ENCODE measurements at places on chromosomes 12 and 14.

DNA sequence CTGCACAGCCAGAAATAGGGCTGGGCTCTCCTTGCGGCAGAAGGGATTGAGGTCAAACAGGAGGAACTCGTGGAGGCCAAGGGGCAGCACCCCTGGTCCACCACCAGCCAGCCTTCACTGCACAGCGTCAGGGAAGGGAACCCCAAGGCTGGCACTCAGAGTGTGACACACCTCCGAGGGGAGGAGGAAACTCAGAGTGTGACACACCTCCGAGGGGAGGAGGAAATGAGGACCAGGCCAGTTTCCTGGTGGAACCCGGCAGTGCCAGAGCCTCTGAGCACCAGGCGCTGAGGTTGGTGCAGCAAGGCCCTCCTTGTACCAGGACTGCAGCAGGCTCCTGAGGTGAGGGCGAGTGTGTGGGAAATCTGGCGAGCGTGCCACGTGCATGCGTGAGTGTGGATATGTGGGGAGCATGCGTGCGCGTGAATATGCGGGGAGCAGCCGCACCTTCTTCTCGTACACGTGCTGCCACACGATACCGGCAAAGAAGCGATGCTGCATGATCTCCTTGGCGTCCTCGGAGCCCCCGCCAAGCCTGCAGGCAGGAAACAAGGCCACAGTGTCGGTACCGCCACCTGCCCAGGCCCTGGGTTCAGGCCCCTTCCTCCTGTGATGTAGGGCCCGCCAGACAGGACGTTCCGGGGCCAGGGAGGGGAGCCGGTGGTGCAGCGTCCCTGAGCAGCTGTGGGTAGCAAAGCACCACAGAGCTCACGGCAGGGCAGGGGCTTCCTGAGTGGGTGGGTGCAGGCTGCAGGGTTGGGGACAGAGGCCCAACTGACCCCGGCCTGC is 19.2 kb downstream of the SIVA1 start:
- DNase-seq: no peak

DNA sequence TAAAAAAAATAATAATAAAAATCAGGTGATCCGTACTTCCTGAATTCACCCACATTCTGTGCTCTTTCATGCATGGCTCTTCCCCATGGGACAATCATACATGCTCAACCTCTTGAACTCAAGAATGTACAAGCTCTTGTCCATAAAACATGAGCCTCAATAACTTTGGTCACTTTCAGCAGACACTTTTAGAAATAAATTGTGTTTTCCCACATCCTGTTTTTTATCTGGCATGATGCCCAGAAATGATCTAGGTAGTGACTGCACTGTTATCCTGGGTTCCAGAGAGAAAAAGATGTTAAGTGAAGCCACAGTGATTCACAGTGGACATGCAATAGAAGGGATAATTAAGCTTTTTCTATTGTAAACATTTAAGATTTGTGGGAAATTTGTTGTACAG is 537.6 kb upstream of the TMEM132C start:
- no peak for DNase-seq

GRCh38 chr12:56873382-56873781 is 60.8 kb downstream of the SDR9C7 start:
- DNase-seq: no peak

DNA sequence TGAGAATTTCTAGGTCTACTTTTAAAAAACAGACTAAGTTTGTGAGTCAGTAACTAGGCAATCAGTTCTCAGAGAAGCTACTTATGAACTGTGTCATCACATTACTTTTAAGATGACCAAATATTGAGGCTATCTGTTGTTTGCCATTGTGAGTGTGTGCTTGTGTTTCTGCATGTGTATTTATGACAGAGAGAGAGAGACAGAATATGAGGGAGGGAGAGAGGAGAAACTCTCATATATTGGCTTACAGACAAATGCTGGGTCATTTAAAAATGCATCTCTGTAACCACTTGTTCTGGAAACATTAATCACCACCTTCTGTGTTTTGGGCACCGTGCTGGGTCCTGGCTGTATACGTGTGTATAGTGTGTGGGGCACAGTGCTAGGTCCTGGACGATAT is 161.5 kb upstream of the FRMD6 start:
- no peak for DNase-seq

GRCh38 chr14:31977001-31977556 is 100.0 kb upstream of the ARHGAP5 start:
- no peak for DNase-seq

GRCh38 chr12:7512553-7512952 is 9.0 kb upstream of the CD163 start:
- DNase-seq: no peak

DNA sequence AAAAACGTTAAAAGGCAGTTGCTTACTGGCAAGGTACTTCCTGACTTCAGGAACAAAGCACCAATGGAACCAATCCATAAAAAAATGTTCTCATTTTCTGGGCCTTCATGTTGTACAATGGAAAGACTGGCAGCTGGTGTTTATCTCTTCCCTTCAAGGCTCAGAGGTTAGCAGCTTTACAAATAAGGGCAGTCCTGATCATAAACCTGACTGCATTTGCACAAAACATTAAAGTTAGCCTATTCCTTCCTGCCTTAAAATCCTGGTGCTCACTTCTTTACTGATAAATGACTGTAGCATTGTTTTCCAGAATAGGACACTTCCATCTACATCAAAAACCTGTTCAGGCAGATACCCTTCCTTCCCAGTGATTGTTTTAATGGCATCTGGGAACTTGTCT is 19.2 kb downstream of the IL26 start:
- no peak for DNase-seq

GRCh38 chr12:89084751-89085150 is 267.6 kb downstream of the DUSP6 start:
- no peak for DNase-seq

DNA sequence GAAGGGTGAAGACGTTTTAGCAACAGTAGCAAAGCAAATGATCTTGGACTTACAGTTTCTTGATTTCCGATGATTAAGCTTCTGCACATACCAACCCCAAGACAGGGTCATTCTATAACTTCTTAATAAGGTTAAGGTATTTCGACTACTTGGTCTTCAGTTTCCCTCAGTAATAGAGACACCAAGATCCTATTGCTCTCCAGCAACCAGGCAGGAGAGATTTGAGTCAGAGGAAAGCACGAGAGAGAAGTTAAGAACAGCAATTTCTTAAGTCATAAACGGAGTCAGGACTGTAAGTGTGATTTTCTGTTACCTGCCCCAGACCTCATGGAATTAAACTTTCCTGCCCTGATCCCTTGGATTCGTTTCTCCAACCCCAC is 215.6 kb downstream of the TTC8 start:
- no peak for DNase-seq

GRCh38 chr12:75959506-75959905 is 72.1 kb downstream of the PHLDA1 start:
- DNase-seq: no peak

DNA sequence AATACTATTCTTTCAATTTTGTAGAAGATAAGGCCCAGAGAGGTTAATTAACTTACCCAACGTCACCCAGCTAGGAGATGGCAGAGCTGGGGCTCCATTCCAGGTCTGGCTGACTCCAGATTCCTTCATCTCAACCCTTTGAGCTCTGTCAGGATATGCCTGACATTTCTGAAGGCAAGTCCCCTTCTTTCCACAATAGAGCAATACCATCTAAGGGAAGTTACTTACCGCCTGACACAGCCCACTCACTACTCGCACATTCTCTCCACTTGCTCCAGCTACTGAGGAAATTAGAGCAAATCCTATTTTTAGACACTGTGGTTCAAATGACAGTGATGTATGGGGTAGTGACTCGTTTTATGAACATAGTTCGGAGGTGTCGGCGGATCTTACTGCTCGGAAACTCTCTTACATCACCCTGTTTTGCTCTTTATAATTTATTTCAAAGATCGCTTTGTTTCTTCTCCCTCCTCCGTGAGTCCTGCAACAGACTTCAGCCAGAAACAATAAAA is 2.0 kb upstream of the WSCD2 start:
- DNase-seq: no peak

DNA sequence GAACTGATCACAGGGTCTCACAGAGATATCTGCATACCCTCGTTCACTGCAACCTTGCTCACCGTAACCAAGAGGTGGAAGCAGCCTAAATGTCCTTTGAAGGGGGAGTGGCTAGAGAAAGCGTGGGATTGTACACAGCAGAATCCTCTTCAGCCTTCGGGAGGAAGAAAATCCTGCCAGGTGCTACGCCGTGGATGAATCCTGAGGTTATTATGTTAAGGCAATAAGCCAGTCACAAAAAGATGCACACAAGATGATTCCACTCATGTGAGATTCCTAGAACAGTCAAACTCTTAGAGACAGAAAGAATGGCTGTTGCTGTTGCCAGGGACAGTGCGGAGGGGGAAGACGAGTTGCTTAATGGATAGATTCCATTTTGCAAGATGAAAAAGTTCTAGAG is 39.6 kb upstream of the SFSWAP start:
- DNase-seq: no peak

GRCh38 chr12:63083046-63083445 is 68.0 kb downstream of the AVPR1A start:
- no peak for DNase-seq

- no peak for DNase-seq
These were observed 166.1 kb upstream of the SLC16A7 start for GRCh38 chr12:59429766-59430165.

GRCh38 chr12:128660532-128661225 is 163.1 kb downstream of the SLC15A4 start:
- no peak for DNase-seq

- DNase-seq: no peak
These were observed 79.1 kb upstream of the EGLN3 start for GRCh38 chr14:34029921-34030334.

- no peak for DNase-seq
These were observed 180.3 kb downstream of the RMST start for GRCh38 chr12:97642911-97643310.

DNA sequence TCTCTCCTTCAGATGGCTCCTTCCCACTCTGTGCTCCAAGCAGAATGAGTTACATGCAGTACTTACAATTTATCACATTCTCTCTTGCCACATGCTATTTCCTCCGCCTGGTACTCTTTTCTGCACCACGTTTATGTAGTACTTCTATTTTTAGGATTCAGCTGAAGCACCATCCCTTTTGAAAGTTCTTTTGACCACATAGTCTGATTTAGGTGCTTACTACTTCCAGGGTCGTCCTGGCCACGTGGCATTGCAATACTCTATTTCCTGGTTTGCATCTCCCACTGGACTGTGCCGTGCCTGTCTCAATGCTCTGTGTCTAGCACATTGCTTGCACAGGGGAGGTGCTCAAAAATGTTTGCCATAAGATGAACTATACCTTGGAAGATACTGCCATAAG is 16.3 kb upstream of the TBC1D30 start:
- no peak for DNase-seq

- DNase-seq: no peak
These were observed 106.8 kb downstream of the DAD1 start for GRCh38 chr14:22482085-22482694.

DNA sequence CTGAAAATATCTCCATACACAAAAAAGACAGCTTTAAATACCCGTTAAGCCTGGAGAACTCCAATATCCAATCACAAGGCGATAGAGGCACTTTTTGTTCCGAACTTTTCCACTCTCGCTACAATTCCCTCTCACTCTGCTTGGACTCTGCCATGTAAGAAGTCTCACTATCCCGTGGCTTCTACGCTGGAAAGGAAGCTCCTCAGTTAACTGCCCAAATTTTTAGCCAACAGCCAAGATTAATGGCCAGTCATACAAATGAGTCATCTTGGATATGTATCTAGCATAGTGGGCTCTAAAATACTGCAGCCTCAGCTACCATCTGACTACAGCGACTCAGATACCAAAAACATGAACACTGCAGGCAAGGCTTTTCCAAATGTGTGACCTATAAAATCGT is 45.5 kb upstream of the RERGL start:
- DNase-seq: no peak

- DNase-seq: no peak
These were observed 114.1 kb upstream of the PRMT8 start for GRCh38 chr12:3376779-3377455.

- DNase-seq: no peak
These were observed 1.7 kb downstream of the FGFR1OP2 start for GRCh38 chr12:26939953-26940352.

- DNase-seq: no peak
These were observed 25.3 kb downstream of the TMTC3 start for GRCh38 chr12:88167384-88167783.

DNA sequence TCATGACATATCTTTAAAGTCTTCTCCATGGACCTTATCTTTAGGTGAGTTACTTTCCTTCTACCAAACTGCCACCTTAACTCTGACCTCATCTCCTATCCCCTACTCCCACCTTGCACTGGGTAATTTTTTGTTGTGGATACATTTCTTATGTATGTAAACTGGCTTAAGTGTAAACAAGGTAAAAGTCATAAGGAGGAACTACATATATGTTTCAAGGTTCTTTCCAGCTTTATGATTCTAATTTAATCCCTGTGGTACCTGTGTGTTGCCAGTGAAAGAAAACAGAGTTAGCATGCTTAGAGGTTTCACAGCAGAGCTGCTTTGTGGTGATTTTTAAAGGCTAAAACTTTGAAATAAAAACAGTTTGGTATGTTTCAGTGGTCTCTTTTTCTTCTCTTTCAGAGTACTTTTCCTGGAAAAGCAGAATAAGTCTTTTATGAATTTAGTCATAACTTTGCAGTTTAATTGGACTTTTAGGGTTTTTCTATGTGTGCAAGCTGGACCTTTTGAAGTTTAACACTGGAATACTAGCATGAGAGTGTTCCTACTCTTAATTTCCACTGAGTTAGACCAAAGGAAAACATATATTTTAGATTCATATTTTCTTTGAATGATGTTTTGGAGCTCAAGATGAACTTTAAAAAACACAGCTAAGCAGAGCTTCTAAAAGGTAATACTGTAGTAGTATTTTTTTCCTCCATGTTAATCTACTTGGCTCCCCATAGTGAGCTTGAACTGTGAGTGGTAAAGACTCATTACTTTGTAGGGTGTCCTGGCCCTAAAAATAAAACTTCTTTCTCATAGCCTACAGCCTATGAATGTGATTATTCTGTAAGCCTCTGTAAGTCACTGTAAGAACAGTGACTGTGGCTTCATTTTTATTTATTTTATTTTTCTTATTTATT is 105.4 kb downstream of the FUT8 start:
- DNase-seq: no peak

All from activated T-helper 1 cell treated with anti-CD3 and anti-CD28 coated beads, Interleukin-2, amount 50 U/mL, for 16 hours (primary cell).